ENCODE measurements at places on chromosomes 6 and 20.
A peak's percentile ranks its signal among the peaks of the same experiment; 100 is the strongest.

- DNase-seq, result peak; percentile 61
Measured at GRCh38 chr20:18224968-18225568, 63.3 kb upstream of the ZNF133 start.

DNA sequence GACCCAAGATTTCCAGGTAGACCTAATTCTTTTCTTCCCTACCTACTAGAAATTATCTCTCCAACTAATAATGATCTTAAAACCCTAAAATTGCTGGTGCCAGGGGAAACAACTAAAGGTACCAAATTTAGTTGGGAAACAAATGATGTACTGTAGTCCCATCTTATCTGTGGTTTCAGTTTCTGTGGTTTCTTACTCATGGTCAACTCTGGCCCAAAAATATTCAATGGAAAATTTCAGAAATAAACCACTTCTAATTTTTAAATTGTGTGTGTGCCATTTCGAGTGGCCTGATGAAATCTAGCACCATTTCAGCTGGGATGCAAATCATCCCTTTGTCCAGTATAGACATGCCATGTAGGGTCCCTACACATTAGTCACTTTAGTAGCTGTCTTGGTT is 475.2 kb upstream of the EPHA7 start:
- peak; percentile 2 for DNase-seq

DNA sequence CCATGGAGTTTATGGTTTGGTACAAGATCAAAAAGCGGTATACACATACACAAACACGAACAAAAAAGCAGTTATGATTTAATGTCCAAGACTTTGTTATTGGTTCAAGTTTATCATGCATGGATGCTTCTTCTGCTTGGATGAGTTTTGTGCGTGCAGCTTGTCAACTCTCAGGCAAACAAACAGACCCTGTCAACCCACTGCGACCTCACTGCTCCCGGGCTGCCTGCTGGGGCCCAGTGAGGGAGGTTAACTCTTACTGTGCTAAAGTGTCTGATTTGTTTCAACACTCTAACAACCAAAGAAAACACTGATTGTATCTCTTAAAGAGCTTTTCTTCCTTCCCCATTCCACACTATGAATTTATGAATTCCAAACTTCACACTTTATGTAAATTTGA is 26.8 kb upstream of the DDR1 start:
- no peak for DNase-seq

DNA sequence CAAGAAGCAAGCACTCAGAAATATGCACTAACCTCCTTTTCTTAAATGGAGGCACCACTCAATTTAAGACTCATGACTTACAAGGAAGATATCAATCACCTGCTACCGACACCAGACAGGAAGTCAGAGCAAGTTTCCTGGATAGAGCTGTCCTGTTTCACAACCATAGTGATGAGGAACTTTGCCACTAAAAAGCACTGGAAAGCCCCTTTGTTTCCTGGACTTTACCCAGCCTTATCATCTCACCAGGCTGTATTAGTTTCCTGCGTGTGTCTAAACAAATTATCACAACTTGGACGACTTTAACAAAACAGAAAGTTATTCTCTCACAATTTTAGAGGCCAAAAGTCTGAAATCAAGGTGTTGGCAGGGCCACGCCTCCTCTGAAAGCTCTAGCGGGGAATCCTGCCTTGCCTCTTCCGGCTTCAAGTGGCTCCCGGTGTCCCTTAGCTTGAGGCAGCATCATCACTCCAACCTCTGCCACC is 253.8 kb upstream of the STXBP5 start:
- peak; percentile 46 for DNase-seq

- no peak for DNase-seq
Measured at GRCh38 chr6:49906526-49906925, 40.2 kb upstream of the CRISP1 start.

DNA sequence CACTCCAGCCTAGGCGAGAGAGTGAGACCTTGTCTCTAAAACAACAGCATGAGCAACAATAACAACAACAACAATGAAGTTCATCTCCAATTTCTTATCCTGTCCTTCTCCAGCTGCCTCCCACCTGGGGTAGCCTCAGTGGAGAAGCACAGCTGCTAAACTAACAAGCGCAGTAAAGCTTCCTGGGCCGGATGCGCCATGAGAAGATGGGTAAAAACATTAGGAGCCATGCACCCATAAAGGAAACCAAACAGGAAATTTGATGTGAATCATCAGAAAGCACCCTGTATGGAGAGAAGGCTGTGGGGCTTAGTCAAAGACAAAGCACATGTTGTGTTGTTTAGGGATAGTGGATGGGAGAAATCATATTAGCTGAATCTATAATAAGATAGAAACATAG is 61.1 kb upstream of the CCN6 start:
- DNase-seq, result peak; percentile 75

DNA sequence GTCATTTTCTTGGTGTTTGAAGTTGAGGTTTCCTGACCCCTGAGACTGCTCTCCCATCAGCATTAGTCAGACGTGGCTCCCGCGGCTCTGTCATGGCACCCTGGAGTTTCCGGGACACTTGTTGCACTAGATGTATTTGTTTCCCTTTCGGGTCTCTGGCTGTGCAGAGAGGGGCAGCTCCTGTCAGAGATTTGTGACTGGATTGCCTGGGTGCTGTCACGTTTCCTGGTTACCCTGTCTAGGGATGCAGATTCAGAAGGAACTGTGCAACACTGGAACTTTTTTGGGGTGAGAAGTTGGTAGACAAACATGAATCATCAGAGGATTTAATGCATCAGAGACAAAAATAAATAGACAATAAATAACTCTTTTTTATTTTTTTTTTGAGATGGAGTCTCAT is 431.8 kb upstream of the MAN1A1 start:
- no peak for DNase-seq
